ENCODE measurements at places on chromosomes 4 and X. TPM values are rescaled to one million over a fixed set of nuclear protein-coding genes. Genes with fewer than 3 reads are reported as not detected.

Gene DIPK2B
- 25.3 TPM for total RNA-seq

Gene NUDT11
- 2.3 TPM for total RNA-seq

DNA sequence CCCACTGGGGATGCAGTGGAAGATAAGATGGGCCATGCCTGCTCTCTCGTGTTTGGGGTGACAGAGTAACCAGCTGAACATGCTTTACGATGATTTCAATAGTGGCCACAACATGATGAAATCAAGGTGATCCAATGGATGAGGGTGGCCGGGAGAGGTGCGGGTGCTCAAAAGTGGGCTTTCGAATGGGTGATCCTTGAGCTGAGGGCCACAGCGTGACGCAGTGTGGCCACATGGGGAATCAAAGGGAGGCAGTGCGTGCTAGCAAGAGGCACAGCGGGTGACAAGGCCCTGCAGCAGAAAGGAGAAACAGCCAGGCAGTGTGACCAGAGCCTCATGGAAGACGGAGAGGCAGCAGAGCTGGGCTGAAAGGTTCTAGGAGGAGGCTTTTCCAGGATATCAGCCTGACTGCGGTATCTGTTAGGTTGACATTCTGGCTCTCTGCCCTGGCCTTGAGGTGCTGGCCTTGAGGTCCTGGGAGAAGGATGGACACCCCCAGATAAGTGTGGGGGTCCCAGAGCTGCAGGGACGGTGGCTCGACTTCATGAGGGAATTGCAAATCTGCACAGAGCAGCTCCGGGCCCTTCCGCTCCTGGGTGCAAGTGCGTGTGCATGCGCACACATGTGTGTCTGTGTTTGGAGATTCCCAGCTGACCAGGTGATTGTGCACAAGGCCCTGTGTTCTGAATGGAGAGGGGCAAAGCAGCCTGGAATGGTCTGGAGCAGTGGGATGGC lies 38.0 kb upstream of the GPR78 start:
- no peaks in the 10 kb centered on the region for H3K36me3 ChIP-seq
- H3K27me3 ChIP-seq, result no peaks in the 10 kb centered on the region
- H3K4me1 ChIP-seq, result no peaks in the 10 kb centered on the region
- H3K4me3 ChIP-seq, result no peak overlapping the region
- DNase-seq, result no peak
- H3K27ac ChIP-seq, result no peak overlapping the region

GRCh38 chr4:53992785-53993184 lies 71.6 kb downstream of the CHIC2 start:
- H3K27me3 ChIP-seq, result no peaks in the 10 kb centered on the region

- H3K4me1 ChIP-seq, result no peaks in the 10 kb centered on the region
- DNase-seq, result no peak
- no peak overlapping the region for H3K27ac ChIP-seq
- H3K36me3 ChIP-seq, result no peaks in the 10 kb centered on the region
Observed at GRCh38 chr4:113874480-113874879, 105.0 kb downstream of the ARSJ start.

- H3K36me3 ChIP-seq, result no peaks in the 10 kb centered on the region
- H3K4me3 ChIP-seq, result no peak overlapping the region
- no peak for DNase-seq
- H3K27ac ChIP-seq, result no peak overlapping the region
- no peaks in the 10 kb centered on the region for H3K4me1 ChIP-seq
- H3K27me3 ChIP-seq, result no peaks in the 10 kb centered on the region
Observed at GRCh38 chr4:168540503-168541265, 43.8 kb downstream of the PALLD start.

Gene GAGE12D
- total RNA-seq, result not detected

DNA sequence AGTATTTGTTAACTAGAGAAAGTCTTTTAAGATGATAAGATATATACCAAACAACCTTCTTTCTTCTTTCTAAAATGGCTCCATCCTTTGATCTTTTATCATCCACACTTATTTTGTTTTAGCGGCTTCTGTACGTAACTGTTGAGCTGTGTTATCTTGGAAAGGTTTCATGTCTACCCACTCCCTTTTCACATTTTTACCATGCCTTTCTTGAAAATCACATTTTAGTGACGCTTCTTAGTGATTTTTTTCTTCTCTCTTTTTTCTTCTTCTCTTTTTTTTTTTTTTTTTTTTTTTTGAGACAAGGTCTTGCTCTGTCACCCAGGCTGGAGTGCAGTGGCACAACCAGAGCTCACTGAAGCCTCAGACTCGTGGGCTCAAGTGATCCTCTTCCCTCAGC lies 135.1 kb downstream of the CHIC2 start:
- no peaks in the 10 kb centered on the region for H3K27me3 ChIP-seq
- DNase-seq, result no peak
- H3K4me3 ChIP-seq, result no peak overlapping the region

Gene TMA16
- 14.5 TPM for total RNA-seq

GRCh38 chr4:42871671-42872290 lies 20.7 kb upstream of the GRXCR1 start:
- H3K27me3 ChIP-seq, result peaks cover 8% of the 10 kb centered on the region
- H3K4me1 ChIP-seq, result no peaks in the 10 kb centered on the region
- H3K4me3 ChIP-seq, result no peak overlapping the region
- DNase-seq, result no peak
- no peaks in the 10 kb centered on the region for H3K36me3 ChIP-seq

Gene CNGA1
- total RNA-seq, result 4.1 TPM

GRCh38 chr4:88610771-88611170 lies 18.5 kb downstream of the HERC3 start:
- no peak overlapping the region for H3K4me3 ChIP-seq
- no peak for DNase-seq

DNA sequence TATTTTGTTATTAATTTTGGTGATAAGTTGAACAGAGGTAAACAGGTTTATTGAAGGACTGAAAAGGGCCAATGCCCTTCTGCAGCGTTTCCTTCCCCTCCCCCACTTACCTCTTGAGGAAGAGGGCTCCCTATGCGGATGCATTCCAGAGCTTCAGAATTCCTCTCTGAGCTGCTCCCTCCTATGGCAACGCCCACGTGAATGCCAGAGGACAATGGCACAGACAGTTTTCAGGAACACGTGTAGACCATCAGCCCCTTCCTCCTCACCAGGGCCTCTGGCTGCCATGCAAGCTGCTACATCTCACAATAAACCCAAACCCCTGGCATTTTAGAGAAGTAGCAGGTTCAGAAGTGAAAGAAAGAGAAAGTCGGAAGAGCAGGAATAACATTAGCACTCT lies 127.9 kb downstream of the CHRDL1 start:
- H3K27me3 ChIP-seq, result peaks cover 10% of the 10 kb centered on the region
- no peaks in the 10 kb centered on the region for H3K36me3 ChIP-seq

GRCh38 chrX:18643243-18643642 lies 28.7 kb downstream of the RS1 start:
- H3K27me3 ChIP-seq, result no peaks in the 10 kb centered on the region
- H3K27ac ChIP-seq, result no peak overlapping the region
- H3K36me3 ChIP-seq, result no peaks in the 10 kb centered on the region
- no peak for DNase-seq

DNA sequence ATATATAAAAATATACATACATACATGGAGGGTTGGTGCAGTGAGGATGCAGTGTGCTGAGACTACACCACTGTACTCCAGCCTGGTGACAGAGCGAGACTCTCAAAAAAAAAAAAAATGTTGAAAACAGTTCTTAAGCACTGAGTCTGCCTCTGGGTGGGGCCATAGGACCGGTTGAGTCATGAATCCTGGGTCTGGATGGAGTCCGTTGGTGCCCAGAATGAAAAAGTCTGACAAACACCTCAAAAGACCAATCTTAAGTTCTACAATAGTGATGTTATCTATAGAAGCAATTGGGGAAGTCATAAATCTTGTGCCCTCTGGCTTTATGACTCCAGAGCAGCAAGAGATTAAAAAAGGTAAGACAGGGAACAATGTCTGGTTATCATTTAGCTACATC lies 70.4 kb downstream of the FGFBP1 start:
- no peak overlapping the region for H3K4me3 ChIP-seq
- no peak for DNase-seq
- H3K4me1 ChIP-seq, result no peaks in the 10 kb centered on the region
- H3K36me3 ChIP-seq, result no peaks in the 10 kb centered on the region
- no peak overlapping the region for H3K27ac ChIP-seq
- H3K27me3 ChIP-seq, result no peaks in the 10 kb centered on the region

DNA sequence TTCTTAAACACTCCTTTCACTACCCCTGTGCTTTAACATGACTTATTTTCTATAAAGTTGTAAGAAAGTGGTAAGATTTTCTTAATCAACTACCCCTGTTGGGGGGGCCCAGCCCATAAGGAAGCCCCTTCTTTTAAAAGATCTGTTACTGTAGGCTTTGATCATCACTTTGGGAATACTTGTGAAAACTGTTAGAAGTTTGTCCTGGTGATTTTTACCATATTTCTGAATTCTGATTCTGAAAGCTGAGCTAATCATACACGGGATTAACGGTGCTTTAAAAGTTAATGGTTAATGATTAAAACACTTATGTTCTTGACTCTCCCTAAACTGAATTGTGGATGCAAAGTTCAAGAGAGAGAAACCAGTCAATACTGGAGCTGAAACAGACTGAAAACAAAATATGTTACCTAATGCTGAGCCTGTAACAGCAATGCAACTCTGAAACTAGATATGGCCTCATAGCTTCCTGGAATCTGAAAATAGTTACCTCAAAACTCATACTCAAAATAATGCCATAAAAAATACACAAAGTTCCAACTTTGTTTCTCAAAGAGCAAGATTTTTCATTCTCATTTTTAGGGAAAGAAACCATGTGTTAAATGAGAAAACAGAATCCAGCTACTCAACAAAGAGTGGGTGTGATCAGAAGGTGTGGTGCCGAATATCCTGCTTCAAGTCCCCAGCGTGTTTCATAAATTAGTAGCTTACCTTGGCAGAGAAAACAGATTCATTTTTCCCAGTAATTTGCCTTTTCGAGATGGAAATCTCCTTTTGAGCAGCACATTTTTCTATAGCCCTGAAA lies 31.6 kb downstream of the ADH7 start:
- H3K36me3 ChIP-seq, result no peaks in the 10 kb centered on the region
- no peak for DNase-seq
- H3K27ac ChIP-seq, result peak overlapping the region; percentile 72
- no peak overlapping the region for H3K4me3 ChIP-seq
- no peaks in the 10 kb centered on the region for H3K27me3 ChIP-seq

GRCh38 chrX:133258481-133258880 lies 40.3 kb upstream of the TFDP3 start:
- H3K27me3 ChIP-seq, result no peaks in the 10 kb centered on the region
- H3K36me3 ChIP-seq, result no peaks in the 10 kb centered on the region
- no peak overlapping the region for H3K27ac ChIP-seq
- H3K4me1 ChIP-seq, result no peaks in the 10 kb centered on the region

DNA sequence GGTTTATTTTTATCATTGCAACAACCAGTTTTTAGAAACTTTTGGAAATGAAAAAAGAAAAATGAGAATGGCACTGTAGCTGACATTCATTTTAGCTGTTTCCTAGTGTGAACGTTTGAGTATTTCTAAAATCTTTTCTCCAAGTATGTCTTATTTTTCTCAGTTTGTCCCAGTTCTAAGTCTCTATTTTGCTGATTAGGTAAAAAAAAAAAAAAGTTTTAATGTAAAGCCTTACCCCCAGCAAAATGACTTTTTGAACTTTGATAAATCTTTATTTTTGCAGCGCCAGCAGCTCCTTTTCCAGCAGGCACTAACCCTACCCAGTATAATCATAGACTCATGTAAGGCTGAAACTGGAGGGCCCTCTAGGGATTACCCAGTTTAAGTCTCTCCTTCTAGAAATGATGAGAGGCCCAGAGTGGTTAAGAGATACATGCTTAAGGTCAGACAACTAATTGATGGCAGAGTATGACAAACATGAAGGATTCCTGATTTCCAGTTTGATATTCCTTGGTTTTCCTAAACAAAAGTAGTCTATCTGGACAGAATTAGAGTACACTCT lies 84.3 kb upstream of the SLC4A4 start:
- peak overlapping the region; percentile 21 for H3K27ac ChIP-seq
- H3K27me3 ChIP-seq, result no peaks in the 10 kb centered on the region
- H3K36me3 ChIP-seq, result no peaks in the 10 kb centered on the region

DNA sequence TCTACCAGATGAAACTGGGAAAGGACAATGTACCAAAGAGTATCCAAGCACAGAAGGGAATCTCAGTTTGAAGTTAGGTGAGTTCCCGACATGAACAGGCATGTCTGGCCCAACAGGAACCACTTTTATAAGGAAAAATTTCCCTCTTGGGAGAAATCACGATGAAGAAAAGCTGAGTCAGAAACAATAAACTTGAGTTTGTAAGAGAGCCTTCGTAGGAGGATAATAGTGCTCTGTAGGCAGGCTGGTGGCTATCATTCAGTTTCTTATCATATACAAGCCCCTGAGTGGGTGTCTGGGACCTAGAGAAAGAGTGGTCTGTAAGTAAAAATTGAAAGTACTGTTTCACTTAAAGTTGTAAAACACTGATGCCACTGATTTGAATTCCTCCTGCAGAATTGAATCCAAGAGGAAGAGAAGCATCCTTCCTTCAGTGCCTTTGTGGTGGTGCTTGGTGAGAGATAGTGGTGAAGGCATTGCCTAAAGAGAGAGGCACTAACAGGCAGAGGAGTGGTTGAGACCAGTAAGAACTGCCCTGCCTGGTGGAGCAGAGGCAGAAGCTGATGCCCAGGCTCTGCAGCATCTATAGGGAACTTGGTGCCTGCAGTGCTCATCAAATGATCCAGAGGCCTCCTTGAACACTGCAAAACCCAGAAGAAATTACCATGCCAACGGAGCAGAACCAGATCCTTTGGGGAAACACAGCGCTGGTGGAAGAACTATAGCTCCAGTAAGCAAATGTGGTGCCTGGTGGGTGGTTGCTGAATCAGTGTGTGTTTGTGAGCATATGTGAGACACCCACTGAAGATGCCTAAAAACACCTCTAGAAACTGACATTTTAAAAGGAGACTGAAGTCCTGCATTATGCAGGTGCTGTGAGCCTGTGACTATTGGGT lies 31.7 kb upstream of the METAP1 start:
- no peak for DNase-seq
- H3K36me3 ChIP-seq, result no peaks in the 10 kb centered on the region
- no peak overlapping the region for H3K4me3 ChIP-seq

DNA sequence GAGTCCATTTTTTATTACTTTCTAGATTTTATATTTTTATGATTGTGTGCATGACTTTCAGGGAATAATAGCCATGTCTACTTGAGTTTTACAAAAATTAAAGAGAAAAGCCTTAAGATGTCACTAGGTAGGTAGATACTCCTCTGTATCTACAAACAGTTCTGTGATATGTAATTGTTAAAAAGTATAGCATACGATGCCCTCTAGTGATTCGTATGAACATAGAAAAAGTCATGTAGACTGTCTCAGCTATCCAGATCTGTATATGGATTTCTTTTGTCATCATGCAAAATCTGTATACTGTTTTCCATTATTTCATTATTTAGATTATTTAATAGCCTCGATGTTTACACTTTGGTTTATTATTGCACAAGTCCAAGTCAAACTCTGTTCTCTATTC lies 856.6 kb downstream of the CENPC start:
- H3K36me3 ChIP-seq, result no peaks in the 10 kb centered on the region
- H3K27ac ChIP-seq, result no peak overlapping the region
- no peaks in the 10 kb centered on the region for H3K4me1 ChIP-seq

GRCh38 chr4:31078661-31079060 lies 358.5 kb downstream of the PCDH7 start:
- no peak overlapping the region for H3K27ac ChIP-seq
- H3K4me1 ChIP-seq, result no peaks in the 10 kb centered on the region
- H3K27me3 ChIP-seq, result no peaks in the 10 kb centered on the region
- no peak overlapping the region for H3K4me3 ChIP-seq

Gene ATP5ME
- 50.0 TPM for total RNA-seq

Measured in tibial nerve (tissue), 4 donors.